ENCODE measurements at places on chromosomes 3 and 15.

DNA sequence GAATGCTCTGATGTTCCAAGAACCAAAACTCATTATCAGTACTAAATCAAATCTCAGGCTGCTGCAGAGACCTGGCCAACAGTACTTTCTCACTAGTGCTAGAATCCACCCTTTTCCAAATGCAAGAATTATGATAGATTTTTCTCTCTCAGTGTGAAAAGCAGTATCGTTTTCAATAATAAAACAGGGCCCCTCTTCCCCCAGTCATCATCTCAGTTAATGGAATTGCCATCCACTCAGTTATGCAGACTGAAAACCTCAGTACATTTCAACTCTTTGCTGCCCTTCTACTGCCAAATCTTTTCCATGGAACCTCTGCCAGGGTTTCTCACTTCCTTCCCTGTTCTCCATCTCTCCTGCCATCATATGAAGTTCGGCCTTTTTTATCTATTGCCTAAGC is 72.4 kb upstream of the FGF12 start:
- H3K27me3 ChIP-seq, result no peaks in the 10 kb centered on the region
- no peaks in the 10 kb centered on the region for H3K4me1 ChIP-seq
- H3K36me3 ChIP-seq, result peaks cover 7% of the 10 kb centered on the region
- no peak overlapping the region for H3K4me3 ChIP-seq
- no peak overlapping the region for H3K27ac ChIP-seq
- DNase-seq, result no peak

DNA sequence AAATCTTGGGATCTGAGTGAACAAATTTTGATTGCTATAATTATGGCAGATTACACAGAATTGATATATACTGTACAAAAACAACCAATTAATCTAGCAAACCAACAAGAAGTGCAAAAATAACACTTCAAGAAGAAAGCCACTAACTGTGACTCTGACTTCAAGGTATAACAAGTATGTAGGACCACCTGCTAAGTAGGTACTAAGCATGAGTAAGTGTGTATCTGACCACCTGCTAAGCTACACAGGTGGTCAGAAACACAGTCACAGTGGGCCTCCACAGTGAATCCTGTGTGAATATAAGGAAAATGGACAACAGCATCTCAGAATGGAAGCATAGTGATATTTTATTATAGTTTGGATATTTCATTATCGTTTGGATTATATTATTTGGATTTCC is 14.8 kb upstream of the PLSCR4 start:
- H3K27me3 ChIP-seq, result no peaks in the 10 kb centered on the region
- DNase-seq, result no peak
- H3K27ac ChIP-seq, result no peak overlapping the region
- H3K36me3 ChIP-seq, result no peaks in the 10 kb centered on the region

GRCh38 chr3:66949898-66950297 is 48.2 kb upstream of the KBTBD8 start:
- H3K27me3 ChIP-seq, result no peaks in the 10 kb centered on the region
- no peaks in the 10 kb centered on the region for H3K36me3 ChIP-seq
- H3K4me1 ChIP-seq, result no peaks in the 10 kb centered on the region
- H3K27ac ChIP-seq, result no peak overlapping the region
- no peak for DNase-seq

DNA sequence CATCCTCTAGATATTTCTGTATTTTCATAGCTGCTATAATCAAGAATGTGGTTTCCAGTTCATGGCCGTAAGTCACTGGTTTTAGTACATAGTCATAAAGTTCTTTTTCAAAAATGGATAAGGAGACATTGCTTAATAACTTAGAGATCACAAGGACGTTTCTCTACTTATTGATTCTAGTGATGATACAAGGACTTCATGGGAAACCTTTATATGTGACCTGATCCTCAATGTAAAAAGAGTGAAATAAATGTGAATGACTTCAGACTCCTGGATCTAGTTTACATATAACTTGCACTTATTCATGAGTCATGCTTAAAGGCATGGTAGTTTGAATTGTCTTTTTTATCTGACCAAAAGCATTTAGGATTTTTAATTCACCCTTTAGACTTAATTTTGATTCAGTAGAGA is 35.2 kb downstream of the TSC22D2 start:
- H3K27me3 ChIP-seq, result no peaks in the 10 kb centered on the region
- H3K4me3 ChIP-seq, result no peak overlapping the region

DNA sequence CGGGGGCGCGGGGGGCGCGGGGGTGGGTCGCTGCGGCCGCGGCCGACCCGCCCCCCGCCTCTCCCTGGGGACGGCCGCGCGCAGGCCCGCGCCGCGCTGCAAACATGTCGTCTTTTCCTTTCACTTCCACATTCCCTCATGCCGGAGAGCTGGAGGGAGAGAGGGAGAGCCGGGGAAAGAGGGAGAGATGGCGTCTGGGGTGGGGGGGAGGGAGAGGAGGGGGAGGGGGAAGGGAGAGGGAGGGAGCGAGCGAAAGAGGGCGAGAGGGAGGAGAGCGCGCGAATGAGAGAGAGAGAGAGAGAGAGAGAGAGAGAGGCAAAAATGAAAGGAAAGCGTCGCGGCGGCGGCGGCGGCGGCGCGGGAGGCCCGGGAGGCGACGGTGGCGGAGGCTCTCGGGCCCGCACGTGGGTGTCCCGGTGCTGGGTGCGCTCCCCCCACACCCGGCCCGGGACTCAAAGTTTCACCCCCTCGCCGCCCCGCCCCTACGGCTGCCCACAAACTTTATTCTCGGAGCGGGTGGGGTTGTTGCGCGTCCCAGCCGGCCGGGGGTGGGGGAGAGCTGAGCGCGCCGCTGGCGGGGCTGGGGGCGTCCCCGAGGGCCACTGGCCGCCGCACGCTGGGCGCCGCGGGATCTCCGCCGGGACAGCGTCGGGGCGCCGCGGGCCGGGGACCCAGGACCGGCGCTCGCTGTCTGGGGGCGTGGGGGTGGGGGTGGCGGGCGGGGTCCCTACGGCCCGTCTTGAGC is 731 bp downstream of the ZNF710 start:
- H3K27me3 ChIP-seq, result no peaks in the 10 kb centered on the region
- DNase-seq, result peak; percentile 53
- peak overlapping the region; percentile 44 for H3K27ac ChIP-seq
- peaks cover 38% of the 10 kb centered on the region for H3K4me1 ChIP-seq
- no peaks in the 10 kb centered on the region for H3K36me3 ChIP-seq

DNA sequence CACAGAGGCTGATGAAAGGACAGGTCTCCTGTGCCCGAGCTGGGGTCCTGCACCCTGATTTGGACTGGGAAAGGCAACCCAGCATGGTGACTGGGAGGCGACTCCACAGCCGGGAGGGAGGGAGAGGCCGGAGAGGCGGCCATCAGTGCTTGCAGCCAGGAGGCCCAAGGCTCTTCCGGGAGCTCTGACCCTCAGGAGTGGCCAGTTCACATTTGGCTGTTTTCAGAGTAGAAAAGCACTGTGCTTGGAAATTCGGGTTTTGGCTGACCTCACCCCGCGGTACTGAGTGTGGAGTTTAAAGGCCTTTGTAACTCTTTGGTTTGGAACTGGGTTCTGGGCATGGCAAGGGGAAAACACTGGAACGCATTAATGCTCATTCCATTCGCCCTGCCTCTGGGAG is 31.9 kb downstream of the SMAD6 start:
- no peak overlapping the region for H3K4me3 ChIP-seq
- H3K27me3 ChIP-seq, result no peaks in the 10 kb centered on the region
- H3K27ac ChIP-seq, result no peak overlapping the region
- DNase-seq, result peak; percentile 23
- H3K4me1 ChIP-seq, result peaks cover 5% of the 10 kb centered on the region
- H3K36me3 ChIP-seq, result peaks cover 64% of the 10 kb centered on the region

DNA sequence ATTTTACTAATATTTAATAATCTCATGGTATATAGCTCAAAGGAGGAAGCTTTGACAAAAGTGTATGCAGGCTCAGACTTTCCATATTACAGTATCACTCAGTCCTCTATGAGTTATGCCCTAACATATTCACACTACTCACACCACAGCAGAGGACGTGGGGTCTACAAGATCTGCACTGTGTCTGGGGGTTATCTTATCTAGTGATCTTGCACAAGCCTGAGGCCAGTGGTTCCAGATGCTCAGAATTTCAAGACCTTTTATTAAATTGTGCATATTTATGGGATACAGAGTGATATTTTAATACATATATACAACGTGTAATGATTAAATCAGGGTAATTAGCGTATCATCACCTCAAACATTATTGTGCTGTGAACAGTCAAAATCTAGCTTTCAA is 933.1 kb downstream of the SQOR start:
- no peaks in the 10 kb centered on the region for H3K27me3 ChIP-seq
- H3K36me3 ChIP-seq, result no peaks in the 10 kb centered on the region
- H3K4me1 ChIP-seq, result peaks cover 3% of the 10 kb centered on the region
- H3K4me3 ChIP-seq, result no peak overlapping the region
- H3K27ac ChIP-seq, result no peak overlapping the region
- no peak for DNase-seq

- H3K27me3 ChIP-seq, result no peaks in the 10 kb centered on the region
These were observed 16.8 kb downstream of the UBE2E1 start for GRCh38 chr3:23822559-23822958.

DNA sequence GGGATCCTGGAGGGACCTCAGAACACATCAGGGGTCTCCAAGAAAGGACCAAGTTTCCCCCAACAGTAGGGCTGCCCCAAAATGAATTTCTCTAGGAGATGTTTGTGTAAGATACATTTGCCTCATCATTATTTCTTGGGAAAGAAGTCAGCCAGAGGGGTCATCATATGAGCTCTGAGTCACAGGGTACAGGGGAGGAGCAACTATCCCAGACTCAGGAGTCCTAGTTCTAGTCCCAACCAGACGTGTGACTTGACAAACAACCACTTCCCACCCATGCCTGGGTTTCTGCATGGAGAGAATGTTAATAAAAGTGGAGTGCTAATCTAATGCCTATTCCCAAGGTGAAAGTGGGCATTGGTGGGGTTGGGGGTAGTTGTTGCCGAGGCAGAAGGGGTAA is 144.1 kb downstream of the ALDH1A2 start:
- H3K36me3 ChIP-seq, result no peaks in the 10 kb centered on the region
- H3K27me3 ChIP-seq, result no peaks in the 10 kb centered on the region
- no peak overlapping the region for H3K27ac ChIP-seq
- no peak overlapping the region for H3K4me3 ChIP-seq

Measured in trophoblast cell (in vitro differentiated cells and primary cell).